ENCODE measurements at places on chromosomes 13 and 19.

- no peak for DNase-seq
Observed at GRCh38 chr13:75855216-75855615, 219.1 kb downstream of the LMO7 start.

GRCh38 chr19:1384085-1384462 lies 367 bp downstream of the NDUFS7 start:
- DNase-seq = no peak

GRCh38 chr19:38730470-38730730 lies 13.9 kb downstream of the CAPN12 start:
- DNase-seq = no peak

GRCh38 chr19:35266520-35267352 lies 2.0 kb upstream of the USF2 start:
- no peak for DNase-seq

GRCh38 chr19:35585848-35586247 lies at the start of gene PMIS2:
TSS of gene PMIS2 (plus strand) at chr19:35586173. CDS start at chr19:35586260, 87 bp downstream.
- DNase-seq = no peak

GRCh38 chr19:43779147-43779819 lies 1.5 kb downstream of the KCNN4 start:
- DNase-seq = no peak

DNA sequence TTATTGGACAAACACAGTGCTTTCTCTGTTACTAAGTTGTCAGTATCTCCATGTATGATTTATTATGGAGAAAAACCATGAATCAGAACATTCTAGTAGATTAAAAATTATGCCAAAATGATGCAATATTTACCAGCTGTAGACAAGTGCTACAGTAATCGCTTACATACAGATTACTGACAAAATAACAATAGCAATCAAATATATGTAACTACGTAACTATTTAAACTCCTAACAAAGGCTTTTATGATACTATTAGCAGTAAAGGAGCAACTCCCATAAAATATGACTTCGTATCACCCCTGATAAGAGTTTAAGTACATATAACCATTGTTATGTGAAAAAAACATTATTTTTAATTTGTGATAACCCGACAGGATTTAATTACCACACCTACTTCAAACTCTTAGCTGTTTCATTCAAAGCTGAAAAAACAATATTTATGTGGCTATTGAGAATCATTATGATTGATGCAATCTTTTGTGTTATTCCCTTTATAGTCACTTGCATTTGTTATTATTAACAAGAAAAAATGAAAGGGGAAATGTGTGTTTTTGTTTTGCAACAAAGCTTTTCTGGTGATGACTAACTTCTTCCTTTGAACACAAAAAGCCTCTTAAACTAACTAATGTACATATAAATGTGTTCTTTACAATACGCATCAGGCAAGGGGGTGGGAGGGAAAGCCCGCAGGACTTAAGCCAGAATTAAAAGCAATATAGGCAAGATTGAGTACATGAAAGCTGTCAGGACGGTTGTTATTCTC lies 147.4 kb downstream of the ABCC4 start:
- peak; percentile 41 for DNase-seq

DNA sequence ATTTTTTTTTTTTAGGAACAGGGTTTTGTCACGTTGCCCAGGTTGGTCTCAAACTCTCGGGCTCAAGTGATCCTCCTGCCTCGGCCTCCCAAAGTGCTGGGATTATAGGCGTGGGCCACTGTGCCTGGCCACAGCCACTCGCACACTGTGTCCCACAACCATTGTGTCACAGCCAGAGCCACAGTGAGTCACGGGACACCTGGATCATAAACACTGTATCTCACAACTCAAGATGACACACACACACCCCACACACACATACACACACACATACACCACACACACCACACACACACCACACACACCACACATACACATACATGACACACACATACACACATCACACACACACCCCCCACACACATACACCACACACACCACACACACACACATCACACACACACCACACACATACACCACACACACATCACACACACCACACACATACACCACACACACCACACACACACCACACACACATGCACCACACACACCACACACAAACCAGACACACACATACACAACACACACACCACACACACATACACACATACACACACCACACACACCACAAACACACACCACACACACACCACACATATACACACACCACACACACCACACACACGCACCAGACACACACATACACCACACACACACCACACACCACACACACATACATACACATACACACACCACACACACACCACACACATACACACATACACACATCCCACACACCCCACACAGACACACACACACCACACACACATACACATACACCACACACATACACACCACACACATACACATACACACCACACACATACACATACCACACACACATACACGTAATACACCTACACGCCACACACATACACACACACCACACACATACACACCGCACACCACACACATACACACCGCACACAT lies 16.2 kb downstream of the ELAVL3 start:
- DNase-seq = no peak

- DNase-seq = peak; percentile 51
Observed at GRCh38 chr19:4547303-4548237, 7.7 kb upstream of the LRG1 start.

- no peak for DNase-seq
Observed at GRCh38 chr19:12364391-12365235, 870 bp downstream of the ZNF442 start.

GRCh38 chr13:114097893-114098688 lies 34.3 kb downstream of the RASA3 start:
- no peak for DNase-seq

DNA sequence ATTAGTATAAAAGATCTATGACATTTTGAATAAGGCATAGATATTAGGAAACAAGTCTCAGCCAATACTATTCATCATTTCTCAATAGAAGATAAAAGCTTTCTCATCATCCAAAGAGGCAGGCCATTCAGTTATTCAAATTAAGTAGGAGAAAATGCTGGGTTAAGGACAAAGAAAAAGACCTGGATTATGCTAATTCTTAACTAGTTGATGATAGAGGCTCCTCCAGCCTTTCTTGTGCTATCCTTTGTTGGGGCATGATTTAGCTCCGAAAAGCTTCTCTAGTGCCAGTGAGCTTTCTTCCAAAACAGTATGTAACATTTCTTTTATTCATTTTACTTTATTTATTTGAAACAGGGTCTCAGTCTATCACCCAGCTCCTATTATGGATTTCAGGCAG lies 223.0 kb downstream of the DCLK1 start:
- no peak for DNase-seq

DNA sequence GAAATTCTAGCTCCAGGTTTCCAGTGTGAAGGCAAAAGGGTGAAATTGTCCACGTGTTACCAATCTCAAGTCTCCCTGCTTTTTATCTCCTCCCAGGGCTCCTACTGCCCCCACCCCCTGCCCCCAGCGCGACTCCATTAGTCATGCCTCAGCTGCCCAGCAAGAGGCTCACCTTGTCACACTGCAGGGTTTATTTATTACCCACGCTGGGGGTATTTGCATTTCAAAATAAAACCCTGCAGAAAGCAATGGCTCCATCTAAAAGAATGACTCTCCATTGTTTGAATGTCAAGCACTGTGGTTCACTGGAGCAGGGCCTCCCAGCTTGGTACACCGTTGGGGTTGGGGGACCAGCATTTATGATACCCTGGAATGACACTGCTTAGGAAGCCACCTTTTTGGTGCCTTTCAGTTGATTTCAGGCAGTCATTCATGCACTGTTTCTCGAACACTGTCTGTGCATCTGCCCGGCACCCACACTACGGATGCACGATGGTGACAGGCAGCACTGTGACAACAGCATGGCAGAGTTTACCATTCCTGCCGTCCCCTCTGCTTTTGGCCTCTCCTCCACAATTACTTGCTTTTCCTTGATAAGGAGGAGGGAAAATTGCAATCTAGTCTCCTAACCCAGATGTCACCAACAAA lies 9.9 kb upstream of the POP4 start:
- peak; percentile 6 for DNase-seq

DNA sequence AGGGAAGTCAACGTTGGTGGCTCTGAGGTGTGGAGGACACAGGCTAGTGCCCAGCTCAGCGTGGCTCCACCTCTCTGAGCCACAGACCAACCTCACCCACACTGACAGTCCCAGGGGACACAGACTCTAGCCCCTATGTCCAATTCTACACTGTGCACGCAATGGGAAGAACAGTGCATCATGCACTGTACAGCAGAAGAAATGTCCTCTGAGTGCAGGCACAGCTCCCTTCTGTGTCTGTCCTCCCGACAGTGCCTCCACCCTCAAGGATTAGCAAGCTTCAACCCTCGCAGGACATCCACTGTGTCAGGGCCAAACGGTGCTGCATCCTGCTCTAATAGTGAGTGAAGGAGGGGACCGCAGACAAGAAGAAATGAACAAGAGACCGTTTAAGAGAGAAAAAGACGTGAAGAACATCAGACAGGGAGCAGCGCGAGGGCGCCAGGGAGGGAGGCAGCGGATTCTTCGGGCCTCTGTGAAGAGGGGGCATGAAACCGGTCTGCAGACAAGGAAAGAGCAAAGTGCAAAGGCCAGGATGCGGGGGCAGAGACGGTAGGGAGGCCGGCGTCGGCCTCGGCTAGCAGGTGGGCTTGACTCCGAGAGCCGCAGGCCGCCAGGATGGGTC lies 681 bp downstream of the ZNF837 start:
- DNase-seq = no peak
